ENCODE measurements at places on chromosomes 16 and 17.

DNA sequence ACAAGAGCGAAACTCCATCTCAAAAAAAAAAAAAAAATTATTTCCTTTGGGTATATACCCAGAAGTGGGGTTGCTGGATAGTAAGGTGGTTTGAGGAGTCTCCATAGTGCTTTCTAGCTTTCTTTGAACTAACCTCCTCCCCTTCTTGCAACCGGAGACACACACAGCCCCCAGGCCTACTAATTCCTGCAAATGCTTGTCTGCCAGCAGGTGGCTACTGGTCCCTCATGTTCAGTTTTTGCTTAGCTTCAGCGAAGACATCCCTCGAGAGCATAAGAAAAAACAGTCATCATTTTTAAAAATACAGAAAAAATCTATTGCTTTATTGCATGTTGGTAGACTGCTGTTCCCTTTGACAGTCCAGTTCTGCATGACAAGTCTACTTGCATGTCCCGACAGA, 439.0 kb downstream of the UTP18 start:
- DNase-seq: no peak

GRCh38 chr16:58393138-58393504, 850 bp downstream of the GINS3 start:
- DNase-seq: no peak

- DNase-seq: peak; percentile 23
Measured at GRCh38 chr17:81097134-81097942, 62.4 kb downstream of the BAIAP2 start.

GRCh38 chr16:85486256-85486915, 126.7 kb upstream of the GSE1 start:
- DNase-seq: no peak

GRCh38 chr16:31441956-31442355, 633 bp downstream of the ZNF843 start:
- DNase-seq: no peak
